Thoracic aorta (tissue), 2 donors: ENCODE measurements at places on chromosomes 1 and 21.
A peak's percentile ranks its signal among the peaks of the same experiment; 100 is the strongest.

- no peak for DNase-seq
Measured at GRCh38 chr1:93440272-93440671, 7.6 kb upstream of the FNBP1L start.

DNA sequence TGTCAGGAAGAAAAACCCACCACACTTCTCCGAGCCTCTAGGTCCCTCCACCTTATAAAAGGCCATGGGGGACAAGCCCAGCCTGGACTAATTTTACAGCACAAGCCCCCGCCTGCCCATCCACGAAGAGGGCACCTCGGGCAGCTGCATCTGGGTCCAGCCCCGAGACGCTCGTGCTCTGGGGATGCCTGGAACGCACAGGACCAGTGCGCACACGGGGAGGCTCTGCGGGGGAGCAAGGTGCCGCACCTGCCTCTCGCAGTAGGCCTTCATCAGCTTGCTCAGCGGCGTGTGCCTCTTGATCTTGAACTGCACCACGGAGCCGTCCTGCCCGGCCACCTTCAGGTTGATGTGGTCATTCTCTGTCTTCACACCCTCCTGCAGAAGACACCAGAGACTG, 4.1 kb downstream of the SUMO3 start:
- DNase-seq, result no peak

GRCh38 chr21:26698416-26698815, 125.3 kb upstream of the CYYR1 start:
- DNase-seq, result no peak

DNA sequence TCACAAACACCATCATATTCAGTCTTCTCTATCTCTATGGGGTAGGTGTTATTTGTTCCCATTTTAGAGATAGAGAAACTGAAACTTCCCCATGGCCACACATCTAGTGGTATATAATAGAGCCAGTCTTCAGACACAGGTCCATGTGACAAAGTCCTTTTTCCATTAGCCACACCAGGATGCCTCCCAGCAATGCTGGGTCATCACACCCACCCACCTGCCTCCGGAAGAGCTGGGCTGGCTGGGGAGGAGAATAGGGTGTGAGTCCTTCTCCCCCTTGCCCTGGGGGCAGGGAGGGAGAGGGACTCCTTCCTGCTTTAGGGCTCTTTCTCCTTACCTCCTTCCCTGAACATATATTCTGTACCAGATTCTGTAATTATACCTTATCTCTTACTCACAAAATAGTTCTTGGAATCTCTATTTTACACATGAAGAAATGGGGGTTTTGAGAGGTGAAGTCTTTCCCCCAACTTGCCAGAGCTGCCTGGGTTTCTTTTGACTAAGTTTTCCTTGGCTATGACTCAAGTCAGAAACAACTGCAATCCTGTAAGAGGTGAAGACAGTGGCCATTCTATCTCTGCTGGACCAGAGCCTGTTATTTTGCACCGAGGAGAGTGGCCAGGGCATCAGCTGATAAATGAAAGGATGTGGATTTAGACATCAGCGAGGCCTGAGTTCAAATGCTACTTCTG, 30.0 kb downstream of the SOX13 start:
- no peak for DNase-seq

DNA sequence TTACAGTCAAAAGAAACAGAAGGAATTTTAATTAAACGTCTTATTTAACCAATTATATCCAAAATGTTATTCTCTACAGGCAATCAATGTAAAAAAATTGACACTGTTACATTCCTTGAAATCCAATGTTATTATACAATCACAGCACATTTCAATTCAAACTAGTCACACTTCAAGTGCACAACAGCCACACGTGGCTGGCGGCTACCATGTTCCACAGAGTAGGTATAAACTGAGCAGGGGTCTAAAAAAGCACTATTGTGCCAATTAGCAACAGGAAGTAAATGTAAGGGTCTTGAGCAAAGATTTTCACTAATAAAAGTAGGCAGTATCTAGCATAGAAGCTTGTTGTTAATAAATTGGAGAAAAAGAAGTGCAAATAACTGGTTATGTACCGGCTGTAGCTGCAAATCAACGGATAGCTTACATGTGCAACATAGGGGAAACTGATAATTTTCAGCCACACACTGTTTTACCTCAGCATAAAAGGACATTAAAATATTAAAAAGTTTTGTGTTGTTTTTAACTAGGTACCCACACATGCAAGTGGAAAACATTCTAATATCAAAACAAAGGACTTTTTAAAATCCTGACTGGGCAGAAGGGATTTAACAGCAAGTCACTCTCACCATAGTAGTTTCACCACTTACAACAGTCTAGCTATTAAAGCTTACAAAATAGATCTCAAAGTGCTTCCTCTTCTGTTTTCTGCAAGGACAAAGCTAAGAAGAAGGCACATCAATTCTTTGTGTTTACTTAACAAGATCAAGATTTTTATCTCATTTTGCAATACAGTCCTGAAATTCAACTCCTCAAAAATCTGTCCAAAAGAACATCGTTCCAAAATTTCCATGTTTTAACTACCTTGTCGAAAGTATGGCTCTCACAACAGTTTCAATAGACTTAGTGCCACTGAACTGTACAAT, 2.5 kb downstream of the CSDE1 start:
- no peak for DNase-seq

DNA sequence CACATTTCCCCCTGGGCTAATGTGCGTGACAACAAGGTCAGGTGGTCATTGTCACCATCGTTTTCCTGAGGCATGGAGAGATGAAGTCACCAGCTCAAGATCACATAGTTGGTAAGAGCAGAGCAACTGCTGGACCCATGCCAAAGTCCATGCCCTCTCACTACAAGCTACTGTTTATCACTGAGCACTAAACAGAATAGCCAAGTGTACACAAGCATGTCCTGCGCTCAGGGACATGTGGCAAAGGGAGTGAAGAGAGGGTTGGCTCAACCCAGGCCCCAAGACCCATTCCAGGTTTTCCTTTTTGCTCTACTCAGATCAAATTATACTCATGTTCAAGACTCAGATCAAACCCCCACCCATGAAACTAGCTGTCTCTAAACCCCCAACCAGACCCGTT, 20.8 kb downstream of the LRRC52 start:
- no peak for DNase-seq

- DNase-seq, result no peak
Measured at GRCh38 chr1:22878626-22879025, 94.0 kb downstream of the LACTBL1 start.

GRCh38 chr1:17696417-17697301, 58.5 kb upstream of the ACTL8 start:
- DNase-seq, result no peak

- no peak for DNase-seq
Measured at GRCh38 chr1:177934927-177935326, 34.9 kb downstream of the SEC16B start.

GRCh38 chr1:92030656-92031107, 897 bp downstream of the EPHX4 start:
- no peak for DNase-seq

DNA sequence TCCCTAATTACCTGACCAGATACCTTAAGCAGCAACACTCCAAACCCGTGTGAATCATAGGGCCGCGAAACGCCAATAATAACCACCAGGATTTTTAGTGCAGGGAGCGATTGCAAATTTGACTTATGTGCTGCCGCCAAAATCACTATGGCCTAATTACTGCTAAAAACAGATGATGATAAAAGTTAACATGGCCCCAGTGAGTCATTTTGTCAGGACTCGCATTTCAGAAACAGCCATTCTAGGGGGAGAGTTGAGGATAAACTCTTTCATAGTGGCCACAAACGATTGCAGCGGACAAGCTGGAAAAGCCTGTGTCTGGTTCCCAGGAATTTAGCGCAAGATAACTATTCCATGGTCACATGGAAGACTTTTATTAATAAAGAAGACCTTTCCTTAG, 103.4 kb downstream of the HLX start:
- DNase-seq, result no peak

DNA sequence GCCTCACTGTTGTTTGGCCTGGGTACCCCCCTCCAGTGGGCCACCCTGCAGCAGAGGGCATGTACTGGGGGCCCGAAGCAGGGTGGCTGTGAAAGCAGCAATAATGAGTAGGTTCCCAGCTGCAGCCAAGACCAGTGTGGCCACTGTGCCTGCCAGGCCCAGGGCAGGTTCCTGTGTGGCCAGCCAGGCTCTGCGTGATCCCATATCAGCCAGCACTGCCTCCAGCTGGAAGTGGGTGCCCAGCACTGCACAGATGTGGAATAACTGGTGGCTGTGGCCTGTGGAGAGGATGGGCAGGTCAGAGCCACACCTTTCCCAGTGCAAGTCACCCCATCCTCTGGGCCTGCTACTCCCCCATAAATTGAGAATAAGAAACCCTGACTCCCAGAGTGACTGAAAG, 2.1 kb downstream of the BGLAP start:
- no peak for DNase-seq

DNA sequence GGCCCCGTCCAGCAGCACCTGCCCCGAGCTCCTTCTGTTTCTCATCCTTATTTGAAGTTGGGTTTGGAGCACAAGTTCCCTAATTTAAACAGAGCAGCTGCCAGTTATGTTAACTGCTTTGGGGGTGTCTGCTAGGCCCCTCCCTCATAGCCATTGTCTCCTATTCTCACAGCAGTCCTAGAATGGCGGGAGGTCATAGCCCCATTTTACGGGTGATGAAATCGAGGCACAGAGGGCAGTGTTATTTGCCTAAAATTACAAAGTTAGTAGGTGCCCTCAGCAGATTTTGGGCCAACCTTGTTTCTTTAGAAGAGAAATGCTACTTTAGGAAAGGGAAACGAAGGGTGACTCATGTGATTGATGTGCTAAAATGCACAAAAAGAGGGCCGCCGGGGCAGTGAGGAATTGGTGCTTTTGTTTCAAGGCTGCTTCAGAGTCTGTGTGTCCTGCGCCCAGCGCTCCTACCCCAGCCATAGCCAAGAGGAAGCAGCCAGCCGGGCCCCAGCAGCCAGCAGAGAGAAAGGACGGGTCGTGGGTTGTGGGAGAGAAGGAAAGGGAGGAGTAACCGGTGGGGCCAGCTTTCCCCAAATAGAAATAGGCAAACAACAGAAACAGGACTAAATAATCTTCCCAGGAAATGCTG, 13.0 kb downstream of the VANGL1 start:
- no peak for DNase-seq

GRCh38 chr1:116356067-116356466, 17.0 kb upstream of the ATP1A1 start:
- no peak for DNase-seq

DNA sequence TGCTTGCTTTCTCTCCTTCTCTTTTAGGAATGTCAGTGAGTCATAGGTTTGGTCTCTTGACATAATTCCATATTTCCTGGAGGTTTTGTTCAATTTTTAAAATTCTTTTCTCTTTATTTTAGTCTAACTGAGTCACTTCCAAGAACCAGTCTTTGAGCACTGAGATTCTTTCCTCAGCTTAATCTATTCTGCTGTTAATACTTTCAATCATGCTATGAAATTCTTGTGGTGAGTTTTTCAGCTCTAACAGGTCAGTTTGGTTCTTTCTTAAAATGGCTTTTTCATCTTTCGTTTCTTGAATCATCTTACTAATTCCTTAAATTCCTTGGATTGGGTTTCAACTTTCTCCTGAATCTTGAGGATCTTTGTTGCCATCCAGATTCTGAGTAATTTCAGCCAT, 321.0 kb downstream of the PTBP2 start:
- no peak for DNase-seq

- no peak for DNase-seq
Measured at GRCh38 chr1:44270686-44271628, 57.7 kb downstream of the DMAP1 start.

GRCh38 chr21:28104346-28104745, 888.3 kb downstream of the LTN1 start:
- no peak for DNase-seq

DNA sequence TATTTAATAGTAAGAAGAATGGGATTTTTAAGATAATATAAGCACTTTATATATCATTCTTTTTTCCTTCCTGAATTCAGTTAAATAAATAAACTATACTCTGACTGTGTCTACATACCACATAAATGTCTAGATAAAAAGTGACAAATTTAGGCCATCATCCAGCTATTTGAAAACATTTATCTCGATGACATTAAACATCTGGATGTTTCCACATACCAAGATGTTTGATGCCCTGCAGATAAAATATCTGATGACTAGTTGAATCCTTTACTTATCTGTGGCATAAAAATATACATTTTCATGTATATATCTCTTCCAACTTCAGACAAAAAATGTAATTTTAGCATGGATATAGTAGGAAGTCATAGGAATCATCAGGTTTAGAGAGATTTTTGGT, 348.3 kb downstream of the DPYD start:
- no peak for DNase-seq

DNA sequence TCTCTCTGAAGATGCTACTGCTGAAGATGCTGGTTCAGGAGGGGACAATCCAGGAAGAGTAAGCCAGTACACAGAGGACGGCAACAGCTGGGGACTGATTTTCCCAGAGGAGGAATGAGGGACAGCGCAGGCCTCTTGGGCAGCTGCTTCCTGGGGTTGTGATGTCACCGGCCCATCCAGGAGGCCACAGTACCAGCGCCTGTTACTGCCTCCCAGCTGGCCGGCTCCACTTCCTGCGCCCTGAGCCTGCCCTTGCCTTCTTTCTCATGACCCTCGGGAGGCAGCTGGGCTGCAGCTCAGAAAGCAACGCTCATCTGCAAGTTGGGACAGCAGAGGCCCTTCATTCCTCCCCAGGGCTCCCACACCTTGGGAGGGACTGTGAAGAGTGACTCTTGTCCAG, 21.9 kb upstream of the ID3 start:
- no peak for DNase-seq

GRCh38 chr21:36927719-36928117, 38.8 kb downstream of the HLCS start:
- peak; percentile 55 for DNase-seq

DNA sequence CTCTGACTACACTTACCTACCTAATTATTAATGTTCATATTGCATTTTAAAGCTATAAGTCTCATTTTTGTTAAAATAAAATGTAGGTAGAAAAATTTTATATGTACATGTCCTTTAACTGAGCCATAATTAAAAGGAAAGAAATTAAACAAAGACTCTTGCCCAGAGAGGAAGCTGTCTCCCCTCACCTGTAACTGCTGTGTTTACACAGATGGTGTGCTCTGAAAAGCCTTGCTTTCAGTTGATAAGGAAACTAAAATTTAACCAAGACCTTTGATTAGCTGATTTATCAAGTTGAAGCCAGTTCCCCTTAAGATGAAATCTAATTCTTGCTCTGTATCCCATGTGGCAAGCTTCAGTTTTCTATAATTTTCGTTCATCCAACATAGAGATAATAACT, 213.5 kb downstream of the LYPLAL1 start:
- no peak for DNase-seq

DNA sequence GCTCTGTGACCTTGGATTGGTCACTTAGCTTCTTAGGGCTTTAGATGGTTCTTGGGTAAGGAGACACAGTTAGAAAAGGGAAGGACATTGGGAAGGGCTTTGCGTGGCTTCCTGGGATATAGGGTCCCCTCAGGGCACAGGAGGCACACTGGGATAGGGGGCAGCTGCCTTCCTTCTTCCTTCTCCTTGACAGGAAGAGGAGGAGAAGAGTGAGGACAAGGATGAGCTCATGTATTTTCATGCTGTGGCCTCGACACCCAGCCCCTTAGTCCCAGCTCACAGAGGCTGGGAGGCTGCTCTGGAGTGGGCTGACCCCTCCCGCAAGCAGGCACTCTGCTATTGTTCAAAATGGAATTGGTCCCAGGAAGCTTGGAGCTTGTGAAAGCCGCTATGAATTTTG, 45.7 kb upstream of the POU3F1 start:
- DNase-seq, result no peak
